ENCODE measurements at places on chromosomes 2 and 18.
A peak's percentile ranks its signal among the peaks of the same experiment; 100 is the strongest.

DNA sequence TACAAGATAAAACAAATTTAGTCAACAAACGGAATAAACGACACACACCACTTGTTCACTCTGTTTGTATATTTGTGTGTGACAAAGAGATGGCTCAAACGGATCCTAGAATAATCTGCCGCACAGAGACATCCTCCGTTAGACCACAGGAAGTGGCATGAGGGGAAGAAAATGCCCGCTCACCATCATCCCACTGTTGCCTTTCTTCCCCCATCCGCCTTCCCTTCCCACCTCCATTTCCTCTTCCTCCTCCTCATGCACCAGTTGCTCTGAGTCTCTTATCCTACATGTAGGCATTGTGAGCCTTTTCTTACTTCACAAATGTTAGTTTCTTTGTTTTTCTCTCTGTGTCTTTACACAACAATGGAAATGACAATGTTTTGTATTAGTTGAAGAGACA, 228.5 kb upstream of the SMIM21 start:
- no peak for DNase-seq

DNA sequence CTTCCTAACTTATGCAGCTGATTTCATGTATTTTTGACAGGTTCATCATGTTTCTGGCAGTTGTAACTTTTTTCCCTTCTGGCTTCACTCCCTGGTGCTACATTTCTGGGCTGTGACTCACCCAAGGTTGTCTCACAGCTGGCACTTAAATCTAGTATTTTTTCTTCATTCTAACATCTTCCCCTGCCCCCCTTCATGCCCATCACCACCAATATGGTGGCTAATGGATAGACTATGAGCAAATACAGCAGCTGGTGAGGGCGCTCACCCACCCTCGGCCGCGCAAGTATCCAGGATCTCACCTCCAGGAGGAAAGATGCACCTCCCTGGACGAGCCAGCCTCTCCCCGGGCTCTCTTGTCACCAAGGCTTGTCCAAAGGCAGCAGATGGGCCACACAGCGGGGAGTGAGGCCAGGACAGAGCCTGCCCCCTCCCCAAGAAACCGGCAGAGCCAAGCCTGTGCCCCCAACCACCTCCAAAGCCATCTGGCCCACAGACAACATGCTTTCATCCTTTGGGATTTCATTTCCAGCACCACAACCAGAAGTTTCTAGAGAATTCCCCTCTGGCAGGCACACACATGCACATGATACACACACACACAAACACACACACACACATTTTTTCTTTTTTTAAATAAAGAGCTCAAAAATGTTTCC, 39.1 kb downstream of the ATOH8 start:
- no peak for DNase-seq

GRCh38 chr2:152336854-152337510, 2.0 kb downstream of the FMNL2 start:
- no peak for DNase-seq

DNA sequence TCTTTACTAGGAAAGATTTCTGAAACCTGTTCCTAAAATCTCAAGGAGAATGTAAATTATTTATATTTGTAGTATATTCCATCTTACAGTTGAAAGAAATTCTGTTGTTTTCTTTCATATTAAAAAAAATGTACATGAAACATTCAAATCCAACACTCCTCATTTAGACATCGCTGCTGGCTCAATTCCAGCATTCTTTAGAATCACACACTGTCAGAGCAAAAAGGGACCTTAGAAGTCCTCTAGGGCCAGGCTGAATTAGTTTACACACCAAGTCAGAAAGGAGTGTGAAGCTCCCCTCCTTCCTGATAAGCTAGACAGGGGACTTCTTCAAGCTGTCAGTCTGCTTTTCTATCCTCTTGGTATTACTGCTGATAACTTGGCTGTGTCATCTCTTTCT, 158.6 kb upstream of the LTBP1 start:
- DNase-seq, result no peak

- peak; percentile 52 for DNase-seq
Observed at GRCh38 chr2:85753525-85754312, at the start of gene ATOH8. Gene ATOH8, plus strand, starts transcription at chr2:85753991. Its CDS starts 199 bp downstream, at chr2:85754190.

- DNase-seq, result no peak
Observed at GRCh38 chr18:48455555-48456478, 46.6 kb upstream of the ZBTB7C start.

DNA sequence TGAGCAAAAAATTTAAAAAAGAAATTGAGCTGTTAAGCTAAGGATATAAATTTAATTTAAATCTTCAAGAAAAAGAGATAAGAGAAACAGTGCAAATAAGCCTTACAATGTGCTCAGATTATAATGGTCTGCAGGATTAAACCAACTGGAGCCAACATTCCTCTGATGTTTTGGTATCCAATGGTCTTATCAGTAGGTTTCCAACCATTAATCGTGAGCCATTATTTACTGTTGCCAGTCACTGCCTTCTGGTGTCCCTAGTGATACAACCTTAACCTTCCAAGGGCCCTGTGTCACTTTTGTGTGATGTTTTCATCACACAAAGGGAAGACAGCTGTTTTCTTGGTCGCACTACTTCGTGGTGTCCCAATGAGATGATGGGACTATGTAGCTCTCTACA, 134.5 kb upstream of the CTAGE1 start:
- no peak for DNase-seq

DNA sequence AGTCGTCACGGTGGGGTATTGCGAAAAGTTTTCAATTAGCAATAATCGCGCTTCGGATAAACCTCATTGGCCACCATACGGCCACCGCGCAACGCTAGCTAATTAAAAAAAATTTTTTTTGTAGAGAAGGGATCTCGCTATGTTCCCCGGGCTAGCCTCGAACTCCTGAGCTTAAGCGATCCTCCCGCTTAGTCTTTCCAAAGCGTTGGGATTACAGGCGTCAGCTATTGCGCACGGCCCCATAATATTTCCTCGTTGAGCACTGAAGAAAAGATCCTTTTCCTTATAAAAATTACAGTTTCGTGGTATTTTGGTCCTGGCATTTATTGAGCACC, 759 bp upstream of the ACTR1B start:
- no peak for DNase-seq

DNA sequence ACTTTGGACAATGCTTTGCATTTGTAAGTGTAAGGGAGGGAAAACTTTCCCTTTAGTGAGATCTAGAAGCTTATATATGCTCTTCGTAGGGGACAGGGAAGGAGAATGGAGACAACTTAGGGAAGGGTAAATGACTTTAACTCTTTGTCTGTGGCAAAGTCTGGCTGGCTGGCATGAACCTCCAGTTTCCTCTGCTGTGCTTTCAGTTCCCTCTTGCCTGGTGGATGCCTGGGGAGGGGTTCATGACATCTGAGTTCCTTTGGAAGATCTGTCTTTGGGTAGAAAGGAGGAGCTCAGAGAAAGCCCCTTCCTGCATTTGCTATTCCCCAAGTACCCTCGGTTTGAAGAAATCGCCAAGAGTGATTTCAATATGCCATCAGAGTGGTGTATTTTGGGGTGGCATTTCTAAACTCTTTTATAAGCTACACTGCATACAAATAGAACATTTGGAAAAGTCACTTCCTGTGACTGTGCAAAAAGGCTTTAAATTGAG, 143.6 kb downstream of the VAPA start:
- no peak for DNase-seq

GRCh38 chr18:42176599-42176998, 221.6 kb downstream of the PIK3C3 start:
- no peak for DNase-seq

DNA sequence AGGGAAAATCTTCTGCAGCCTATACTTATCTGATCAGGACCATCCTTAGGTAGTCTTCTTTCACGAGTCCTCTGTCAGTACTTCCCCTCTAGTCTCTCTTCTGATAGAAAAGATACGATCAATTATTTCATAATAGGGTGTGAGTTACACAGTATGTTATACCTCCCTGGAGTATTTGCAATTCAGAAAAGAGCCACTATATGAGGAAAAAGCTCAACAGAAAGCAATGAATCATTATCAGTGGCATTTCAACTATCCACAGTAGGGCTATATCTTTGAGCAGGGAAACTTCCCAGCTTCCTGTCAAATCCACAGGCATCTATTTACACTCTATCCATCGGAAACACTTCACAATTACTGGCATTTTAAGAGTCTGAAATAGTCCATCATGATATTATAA, 105.3 kb upstream of the ACVR2A start:
- no peak for DNase-seq

- DNase-seq, result peak; percentile 50
Observed at GRCh38 chr18:80147418-80148325, 38.6 kb downstream of the ADNP2 start.

DNA sequence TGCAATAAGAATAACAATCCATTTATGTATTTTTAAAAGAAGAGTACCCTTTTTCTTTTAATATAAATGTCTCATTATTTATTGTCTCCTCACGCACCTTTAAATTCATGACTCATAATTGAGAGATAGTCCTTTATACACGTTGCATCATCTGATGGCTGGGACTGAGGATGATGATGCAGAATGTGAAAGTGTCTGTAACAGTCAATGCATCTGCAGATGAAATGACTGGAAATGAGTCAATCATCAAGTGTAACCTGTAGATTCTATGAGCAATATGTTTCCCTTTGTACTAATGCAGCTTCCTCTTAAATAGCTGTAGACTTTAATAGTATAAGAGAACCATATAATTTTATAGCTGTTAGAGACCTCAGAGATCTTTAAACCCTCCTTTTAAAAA, 26.1 kb upstream of the SYT4 start:
- no peak for DNase-seq
